Activated T-helper 1 cell treated with Interleukin-2 at 50 U/mL for 16 hours (primary cell): ENCODE measurements at places on chromosomes 7 and 10.

GRCh38 chr7:50166997-50167965 is 74.2 kb upstream of the ZPBP start:
- no peak for DNase-seq

DNA sequence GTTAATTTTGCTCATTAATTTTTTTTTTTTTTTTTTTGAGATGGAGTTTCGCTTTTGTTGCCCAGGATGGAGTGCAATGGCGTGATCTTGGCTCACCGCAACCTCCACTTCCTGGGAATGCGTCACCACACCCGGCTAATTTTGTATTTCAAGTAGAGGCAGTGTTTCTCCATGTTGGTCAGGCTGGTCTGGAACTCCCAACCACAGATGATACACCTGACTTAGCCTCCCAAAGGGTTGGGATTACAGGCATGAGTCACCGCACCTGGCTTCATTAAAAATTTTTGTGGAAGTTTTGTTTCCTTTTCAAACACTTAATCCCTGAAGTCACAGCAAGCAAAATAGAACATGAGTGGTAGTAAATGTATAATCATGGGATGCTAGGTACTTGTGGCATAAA is 857.2 kb upstream of the PHF14 start:
- DNase-seq = no peak

DNA sequence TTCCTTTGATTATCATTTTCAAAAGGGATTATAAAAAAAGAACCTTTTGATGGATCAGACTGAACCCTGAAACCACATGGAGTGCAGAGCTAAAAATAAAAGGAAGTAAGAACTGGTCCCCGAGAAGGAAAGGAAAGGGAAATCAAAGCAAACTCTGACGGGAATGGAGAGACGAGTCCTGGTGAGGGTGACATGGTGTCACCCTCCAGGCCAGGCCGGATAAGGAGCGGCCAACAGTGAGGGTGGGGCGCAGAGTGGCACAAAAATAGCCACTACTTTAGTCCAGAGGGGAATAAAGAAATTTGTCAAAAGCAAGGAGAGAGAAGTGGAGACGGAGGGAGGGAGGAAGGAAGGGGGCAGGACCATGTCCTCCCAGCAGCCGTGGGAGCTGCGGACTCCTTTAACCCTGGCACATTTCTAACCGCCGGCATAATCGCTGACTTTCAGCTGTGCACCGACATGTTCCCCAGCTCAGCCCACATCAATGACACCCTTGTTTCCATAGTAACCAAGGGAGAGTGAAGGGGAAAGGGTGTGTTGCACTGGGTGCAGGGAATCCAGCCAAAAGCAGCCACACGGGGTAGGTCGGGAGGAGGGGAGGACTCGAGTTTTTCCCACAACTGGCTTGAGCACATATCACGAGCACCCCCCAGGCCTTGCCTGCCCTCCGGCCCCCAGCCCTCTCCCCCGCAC is 29.7 kb downstream of the TRIM8 start:
- DNase-seq = peak; percentile 43

GRCh38 chr10:44922796-44923545 is 11.8 kb downstream of the TMEM72 start:
- DNase-seq = no peak

- DNase-seq = no peak
Observed at GRCh38 chr7:117202511-117202910, 120.3 kb downstream of the WNT2 start.

GRCh38 chr10:79188154-79188965 is 119.6 kb downstream of the ZMIZ1 start:
- no peak for DNase-seq

GRCh38 chr7:97149843-97150242 is 32.3 kb downstream of the SDHAF3 start:
- no peak for DNase-seq

DNA sequence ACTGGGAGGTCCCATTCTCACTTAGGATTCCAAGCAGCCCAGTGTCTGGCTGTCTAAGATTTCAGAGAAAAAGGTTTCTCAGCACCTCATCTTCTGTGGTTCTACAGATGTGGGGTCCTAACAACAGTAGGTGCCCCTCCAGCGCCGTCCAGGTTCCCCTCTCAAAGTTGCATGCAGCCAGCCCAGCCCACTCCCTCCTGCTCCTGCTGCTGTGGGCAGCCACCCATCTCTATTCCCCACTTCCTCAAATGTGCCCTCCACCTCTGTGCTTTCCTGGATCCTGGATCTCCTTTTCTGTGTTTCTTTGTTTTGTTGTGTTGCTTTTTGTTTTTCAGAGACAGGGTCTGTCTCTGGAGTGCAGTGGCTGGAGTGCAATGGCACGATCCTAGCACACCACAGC is 13.3 kb upstream of the SLC18A3 start:
- no peak for DNase-seq

DNA sequence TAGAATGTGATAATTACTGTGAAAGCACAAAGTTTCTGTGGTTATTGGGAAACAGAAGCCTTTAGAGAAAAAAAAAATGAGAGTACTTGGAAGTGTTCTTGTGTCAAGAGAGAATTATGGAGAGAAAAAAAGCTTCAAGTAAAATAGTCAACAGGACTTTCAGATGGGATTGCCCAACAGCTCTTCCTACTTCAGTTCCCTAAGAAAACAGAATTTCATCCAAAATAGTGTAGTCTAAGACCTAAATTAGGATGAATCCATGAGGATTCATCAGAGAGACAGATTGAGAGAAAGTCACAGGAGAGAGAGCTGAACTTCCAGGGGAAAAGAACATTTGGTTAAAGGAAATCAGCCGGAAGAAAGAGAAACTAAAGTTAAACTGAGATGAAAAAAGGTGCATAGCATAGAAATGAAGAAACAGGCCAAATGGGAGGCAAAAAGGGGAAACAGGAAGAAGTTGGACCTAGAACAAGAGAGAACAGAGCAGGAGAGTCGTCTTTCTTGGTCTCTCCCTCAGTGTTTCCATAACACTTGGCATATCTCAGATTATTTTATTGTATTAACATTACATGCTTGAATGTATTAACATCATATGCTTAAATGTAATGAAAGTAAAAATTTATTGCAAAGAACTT is 2.5 kb downstream of the SCIN start:
- no peak for DNase-seq

GRCh38 chr7:17713584-17713983 is 226.7 kb downstream of the SNX13 start:
- DNase-seq = no peak

DNA sequence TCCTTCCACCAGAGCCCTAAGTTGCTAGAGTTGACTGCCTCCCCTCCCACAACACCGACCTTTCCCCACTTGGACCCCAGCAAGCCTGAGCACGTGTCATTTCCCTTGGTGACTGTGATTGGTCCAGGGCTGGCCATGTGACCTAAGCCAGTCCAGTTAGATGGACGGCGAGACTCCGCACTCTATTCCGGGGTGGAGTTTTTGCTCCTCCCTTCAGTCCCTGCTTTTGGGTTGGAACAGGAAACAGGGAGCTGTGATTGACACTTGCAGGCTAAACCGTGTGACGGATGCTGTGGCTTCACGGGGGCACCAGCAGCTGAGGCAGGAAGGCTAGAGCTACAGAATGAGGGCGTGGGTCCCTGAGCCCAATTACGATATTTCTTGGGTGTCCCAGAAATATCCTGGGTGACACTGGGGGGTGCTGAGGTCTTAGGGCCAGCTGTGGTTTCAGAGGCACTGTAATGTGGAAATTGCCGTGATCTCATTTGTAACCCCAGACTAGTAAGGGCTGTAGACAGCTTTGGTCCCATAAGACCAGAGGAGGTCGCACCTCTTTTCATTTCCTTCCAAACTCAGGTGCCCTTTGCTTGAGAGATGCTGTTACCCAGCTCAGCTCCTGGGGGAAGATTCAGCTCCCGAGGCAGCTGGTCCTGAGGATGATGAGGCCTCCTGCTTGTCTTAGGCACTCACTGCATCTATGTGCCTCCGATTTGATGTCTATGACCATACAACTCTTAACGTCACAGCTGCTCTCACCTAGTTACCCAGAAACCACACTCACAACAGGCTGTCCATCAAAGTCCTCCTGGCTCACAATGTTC is 102.7 kb upstream of the NPTX2 start:
- no peak for DNase-seq

- DNase-seq = peak; percentile 68
Observed at GRCh38 chr7:73718905-73719805, at the start of gene STX1A. STX1A (minus strand) TSS chr7:73719669; CDS start chr7:73719631, 38 bp downstream.

GRCh38 chr7:103637094-103637493 is 191.1 kb upstream of the SLC26A5 start:
- no peak for DNase-seq

DNA sequence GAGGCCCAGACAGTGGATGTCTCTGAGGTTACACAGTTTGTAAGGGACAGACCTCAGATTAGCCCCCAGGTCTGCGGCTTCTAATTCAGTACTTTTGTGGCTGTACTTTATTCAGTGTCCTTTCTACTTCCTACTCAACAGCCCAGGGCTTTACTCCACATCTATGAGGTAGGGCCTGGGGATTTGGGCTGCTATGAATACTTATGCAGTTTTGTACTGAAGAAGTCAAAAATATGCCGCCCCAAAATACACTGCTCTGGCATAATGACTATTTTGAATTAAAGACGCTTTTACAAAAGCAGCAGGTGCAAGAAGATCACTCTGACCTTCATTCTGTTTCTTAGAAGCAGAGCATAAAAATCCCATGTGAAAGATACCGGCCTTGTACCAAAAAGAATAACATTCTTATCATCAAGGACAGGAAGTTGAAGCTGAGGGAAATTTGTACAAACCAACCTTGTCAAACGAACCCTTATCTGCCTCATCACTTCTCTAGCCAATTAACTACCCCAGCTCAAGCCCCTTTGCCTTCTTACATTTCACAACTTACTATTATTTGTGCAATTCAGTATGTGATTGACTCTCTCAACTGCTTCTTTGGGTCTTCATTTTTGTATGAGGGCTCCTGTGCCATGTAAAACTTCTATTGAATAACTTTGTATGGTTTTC is 26.1 kb upstream of the TRUB1 start:
- no peak for DNase-seq

- DNase-seq = no peak
Observed at GRCh38 chr10:110023785-110024465, 16.1 kb downstream of the ADD3 start.

GRCh38 chr10:12332572-12333379 is 16.6 kb upstream of the CAMK1D start:
- no peak for DNase-seq

DNA sequence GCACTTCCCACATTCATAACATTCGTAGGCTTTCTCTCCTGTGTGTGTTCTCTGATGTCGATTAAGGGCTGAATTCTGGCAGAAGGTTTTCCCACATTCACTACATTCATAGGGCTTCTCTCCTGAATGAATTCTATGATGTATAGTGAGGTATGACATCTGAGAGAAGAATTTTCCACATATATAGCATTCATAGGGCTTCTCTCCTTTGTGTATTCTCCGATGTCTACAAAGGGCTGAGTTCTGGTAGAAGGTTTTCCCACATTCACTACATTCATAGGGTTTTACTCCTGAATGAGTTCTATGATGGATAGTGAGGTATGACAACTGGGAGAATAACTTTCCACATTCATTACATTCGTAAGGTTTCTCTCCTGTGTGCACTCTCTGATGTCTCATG is 15.6 kb downstream of the ZNF12 start:
- no peak for DNase-seq

DNA sequence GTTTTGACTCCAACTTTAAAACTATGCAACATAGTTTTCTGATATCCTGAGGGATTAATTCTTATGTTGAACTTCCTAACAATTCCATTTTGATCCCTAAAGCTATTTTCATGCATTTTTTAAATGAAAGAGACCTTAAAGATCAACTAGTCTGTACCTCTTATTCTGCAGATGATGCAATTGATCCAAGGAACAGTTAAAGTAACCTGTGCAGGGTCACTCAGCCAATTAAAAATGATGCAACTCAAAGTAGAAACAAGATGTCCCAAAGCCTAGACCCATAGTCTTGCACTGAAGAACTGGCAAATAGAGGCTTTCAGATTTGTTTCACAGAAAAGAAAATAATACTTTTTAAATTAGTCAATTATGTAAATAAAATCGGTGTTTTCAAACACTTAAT is 86.3 kb downstream of the IMMP2L start:
- DNase-seq = no peak

GRCh38 chr7:155211761-155212160 is 85.9 kb upstream of the INSIG1 start:
- DNase-seq = no peak

GRCh38 chr7:50669890-50670289 is 104.7 kb upstream of the DDC start:
- no peak for DNase-seq

- DNase-seq = peak; percentile 69
Observed at GRCh38 chr7:101077303-101078086, 7.8 kb upstream of the TRIM56 start.

- no peak for DNase-seq
Observed at GRCh38 chr7:6395898-6396595, 51.7 kb downstream of the DAGLB start.

GRCh38 chr7:116317907-116318306 is 107.6 kb downstream of the TES start:
- no peak for DNase-seq
